CD4-positive, alpha-beta T cell treated with Interleukin-4 for 4 hours (primary cell): ENCODE measurements at places on chromosomes 7 and 10.

GRCh38 chr7:156379324-156380070, 261.1 kb upstream of the RNF32 start:
- DNase-seq = no peak

DNA sequence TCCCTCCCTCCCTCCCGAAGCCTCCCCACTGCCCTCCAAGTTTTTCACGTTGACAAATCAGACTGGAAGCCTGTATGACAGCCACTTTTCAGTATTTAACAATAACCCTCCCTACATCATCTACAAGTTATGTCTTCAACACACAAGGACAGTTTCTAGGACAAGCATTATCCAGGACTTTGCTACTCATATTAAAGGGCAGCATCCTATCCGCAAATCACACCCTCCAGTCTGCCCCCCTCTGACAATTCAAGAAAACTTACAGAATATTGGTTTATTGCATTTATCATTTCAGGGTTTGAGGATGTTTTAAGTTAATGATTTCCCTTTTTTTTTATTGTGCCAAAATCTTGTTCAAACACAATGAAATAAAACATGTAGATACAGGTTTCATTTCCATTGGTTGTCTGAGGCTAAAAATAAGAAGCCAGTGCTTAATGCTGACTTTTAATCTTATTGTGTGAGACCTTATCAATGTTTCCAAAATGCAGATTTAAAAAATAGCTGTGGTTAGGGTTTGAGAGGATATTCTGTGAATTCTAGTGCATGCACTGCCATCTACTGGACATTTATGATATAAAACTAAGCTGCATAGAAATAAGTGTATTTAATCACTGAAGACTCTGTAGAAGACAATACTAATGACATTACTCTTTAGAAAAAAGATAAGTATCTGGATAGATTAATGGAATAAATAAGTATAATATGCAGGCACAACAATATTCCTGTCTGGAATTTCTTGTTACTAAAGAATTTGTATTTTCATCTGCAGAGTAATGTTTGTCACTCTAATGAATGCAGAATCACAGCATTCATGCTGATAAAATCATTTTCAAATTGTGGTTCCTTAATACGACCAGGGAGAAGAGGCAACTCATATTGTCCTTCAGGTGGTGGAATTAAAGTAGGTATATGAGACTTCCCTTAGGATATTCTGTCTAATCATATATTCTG, 64.1 kb downstream of the CAV1 start:
- DNase-seq = peak; percentile 57

DNA sequence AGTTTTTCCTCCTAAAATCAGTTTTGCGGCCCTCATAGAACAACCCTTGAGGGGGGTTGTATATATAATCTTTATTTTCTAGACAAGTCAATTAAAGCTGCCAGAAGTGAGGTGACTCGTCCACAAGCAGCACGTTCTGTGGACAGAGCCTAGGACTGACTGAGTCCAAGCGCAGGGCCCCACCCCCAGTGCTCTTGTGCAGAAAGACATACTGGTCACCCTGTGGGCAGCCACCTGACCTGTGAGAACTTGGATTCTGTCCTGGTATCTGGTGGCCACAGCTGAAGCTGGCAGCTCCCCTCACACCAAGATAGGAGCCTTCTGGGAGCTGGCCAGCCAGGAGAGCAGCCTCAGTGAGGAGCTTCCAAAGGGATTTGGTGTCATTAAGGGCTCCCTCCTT, 89.3 kb downstream of the GRK5 start:
- no peak for DNase-seq

GRCh38 chr7:29300026-29300480, 105.5 kb downstream of the CHN2 start:
- DNase-seq = no peak

DNA sequence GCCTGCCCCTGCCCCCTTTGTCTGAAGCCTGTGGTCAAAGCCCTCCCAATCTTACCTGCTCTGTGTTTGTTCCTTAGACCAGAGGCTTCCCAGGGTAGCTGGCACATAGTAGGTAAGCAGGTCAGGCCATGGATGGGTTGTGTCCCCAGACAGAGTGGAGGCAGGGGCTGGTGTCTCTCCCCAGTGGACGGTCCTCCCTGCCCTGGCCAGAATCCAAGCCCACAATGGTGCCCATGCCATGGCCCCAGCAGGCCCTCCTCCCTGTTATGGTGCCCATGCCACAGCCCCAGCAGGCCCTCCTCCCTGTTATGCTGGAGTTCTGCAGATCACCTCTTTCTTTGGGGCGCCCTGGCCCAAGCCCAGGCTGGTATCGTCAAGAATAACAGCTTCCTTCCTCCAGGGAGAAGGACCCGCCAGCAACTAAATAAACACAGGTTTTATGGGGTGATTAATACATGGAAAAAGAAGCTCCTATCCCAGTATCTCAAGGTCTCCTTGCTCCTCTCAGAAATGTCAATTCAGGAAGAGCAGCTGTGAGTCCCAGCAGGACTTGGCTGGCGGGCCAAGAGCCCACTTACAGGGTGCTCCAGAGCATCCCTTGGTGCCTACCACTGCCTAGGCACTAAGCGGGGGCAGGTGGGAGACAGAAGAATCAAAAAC, 82.0 kb downstream of the NEURL1 start:
- DNase-seq = no peak

- no peak for DNase-seq
Observed at GRCh38 chr7:117672453-117672852, 192.6 kb downstream of the CFTR start.

DNA sequence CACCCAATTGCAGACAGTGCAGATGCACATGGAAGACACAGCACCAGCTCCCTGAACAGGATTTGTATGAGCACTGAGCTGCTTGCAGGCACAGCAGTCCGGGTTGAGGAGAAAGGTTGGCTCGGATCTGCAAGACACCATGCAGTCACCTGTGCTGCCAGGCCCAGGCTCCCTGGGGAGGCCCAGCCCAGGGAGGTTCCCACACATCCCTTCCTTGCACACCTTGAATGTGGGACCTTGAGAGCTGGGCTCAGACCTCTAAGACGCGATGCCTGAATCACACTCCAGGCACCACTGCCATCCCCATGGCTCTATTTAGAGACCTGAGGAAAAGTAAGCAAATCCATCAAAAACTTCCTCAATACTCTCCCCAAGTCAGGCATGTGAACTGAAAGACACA, 397.7 kb downstream of the TCERG1L start:
- no peak for DNase-seq

GRCh38 chr7:13702251-13702650, 287.2 kb downstream of the ETV1 start:
- no peak for DNase-seq

- DNase-seq = no peak
Observed at GRCh38 chr10:110074758-110075671, 67.2 kb downstream of the ADD3 start.
